Naive B cell (primary cell): ENCODE measurements at places on chromosomes 13 and 19.

- DNase-seq = no peak
Observed at GRCh38 chr19:44644402-44645016, 799 bp downstream of the PVR start.

DNA sequence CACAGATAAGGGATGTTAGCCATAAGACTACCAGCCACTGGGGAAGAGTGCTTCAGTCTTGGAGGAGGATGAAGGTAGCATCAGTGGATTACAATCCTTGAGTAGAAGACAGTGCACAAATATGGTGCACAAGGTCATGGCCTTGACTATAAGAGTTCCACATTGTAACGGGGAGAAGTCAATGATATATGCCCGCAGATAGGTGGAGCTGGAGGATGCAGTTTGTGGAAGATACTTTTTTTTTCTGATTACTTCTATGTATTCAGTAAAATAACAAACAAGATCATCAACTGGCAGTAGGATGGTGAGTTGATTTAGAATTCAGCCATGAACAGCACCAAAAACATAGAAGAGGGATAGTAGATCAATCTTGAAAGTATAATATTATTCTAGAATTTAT is 926.8 kb upstream of the MIR17HG start:
- no peak for DNase-seq

GRCh38 chr13:46296115-46296822 is 84.5 kb downstream of the LRRC63 start:
- no peak for DNase-seq

DNA sequence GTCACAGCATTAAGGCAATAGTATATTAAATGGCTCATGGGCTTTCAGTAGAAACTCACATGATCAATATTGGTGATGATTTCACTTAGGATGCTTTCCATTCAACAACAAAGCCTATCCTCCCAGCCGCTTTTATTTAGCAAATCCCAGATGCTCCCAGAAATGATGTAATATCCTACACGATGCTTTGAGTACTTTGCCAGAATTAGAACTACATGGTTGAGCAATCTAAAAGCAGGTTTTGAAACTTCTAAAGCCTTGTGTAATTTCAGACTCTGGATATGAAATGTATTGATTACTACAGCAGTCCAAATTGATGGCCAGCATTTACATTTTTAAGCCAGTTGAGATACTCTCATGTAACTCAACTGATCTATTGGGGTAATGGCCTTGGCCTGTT is 13.6 kb downstream of the DLEU7 start:
- no peak for DNase-seq

DNA sequence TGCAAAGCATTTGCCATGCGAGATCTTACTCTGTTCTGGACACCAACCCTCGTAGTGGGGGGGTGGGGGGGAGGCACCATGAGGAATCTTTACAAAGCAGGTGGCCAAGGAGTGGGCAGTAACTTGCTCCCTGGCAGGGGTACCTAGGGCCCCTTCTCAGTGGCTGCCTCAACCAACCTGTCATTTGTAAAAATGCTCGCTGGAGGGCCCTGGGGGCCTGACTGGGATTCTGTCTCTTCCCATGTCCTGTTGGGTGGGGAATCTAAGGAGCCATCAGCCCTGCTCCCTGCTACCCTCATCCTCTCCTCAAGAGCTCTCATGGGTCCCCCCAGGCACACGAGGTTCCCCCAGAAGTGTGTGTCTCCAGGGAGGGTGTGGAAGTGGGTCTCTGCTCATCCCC is 1.5 kb downstream of the KCNN1 start:
- no peak for DNase-seq

- DNase-seq = peak; percentile 88
Observed at GRCh38 chr19:40529093-40529954, 47.3 kb upstream of the SHKBP1 start.
